Stimulated activated CD4-positive, alpha-beta T cell treated with anti-CD3 and anti-CD28 coated beads, Interleukin-2, amount 100 ng/mL, for 48 hours (primary cell): ENCODE measurements at places on chromosomes 1 and 21.
A peak's percentile ranks its signal among the peaks of the same experiment; 100 is the strongest.

- no peak for DNase-seq
These were observed 8.0 kb downstream of the CHODL start for GRCh38 chr21:18252680-18253079.

DNA sequence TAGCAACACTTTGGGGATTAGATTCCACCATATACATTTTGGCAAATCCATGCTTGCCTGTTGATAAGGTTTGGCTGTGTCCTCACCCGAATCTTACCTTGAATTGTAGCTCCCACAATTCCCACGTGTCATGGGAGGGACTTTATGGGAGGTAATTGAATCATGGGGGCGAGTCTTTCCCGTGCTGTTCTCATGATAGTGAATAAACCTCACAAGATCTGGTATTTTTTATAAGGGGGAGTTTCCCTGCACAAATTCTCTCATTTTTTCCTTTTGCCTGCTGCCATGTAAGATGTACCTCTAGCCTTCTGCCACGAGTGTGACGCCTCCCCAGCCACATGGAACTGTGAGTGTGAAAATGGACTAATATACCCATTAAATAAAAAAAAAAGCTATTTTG, 265.3 kb downstream of the MRPL39 start:
- DNase-seq = no peak

- no peak for DNase-seq
These were observed 40.7 kb upstream of the LYPLAL1 start for GRCh38 chr1:219132939-219133338.

GRCh38 chr1:235951661-235952060, 85.0 kb upstream of the LYST start:
- no peak for DNase-seq

DNA sequence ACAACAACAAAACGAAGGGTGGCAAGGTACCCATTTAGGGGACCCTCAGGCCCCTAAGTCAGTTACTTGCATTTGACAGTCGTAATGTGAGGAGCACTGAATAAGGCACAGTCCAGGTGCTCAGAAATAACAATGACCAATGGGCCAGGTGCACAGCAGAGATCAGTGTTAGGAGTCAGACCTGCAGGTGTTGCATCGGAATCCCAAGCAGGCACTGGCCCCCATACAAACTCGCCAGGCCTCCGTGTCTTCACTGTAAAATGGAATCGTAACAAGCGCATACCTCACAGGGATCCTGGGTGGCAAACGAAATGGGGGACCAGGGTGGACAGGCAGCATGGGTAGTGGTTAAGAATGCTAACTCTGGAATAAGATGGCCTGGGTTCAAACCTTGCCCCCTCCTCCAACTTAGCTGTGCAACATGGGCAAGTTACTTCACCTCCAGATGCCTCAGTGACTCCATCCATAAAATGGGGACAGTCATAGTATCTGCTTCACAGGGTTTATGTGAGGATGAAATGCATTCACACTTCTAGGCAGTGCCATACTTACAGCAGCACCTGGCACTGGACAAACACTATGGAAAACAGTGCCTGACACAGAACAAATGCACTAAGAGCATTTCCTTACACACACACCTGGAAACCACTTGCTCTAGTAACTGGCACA, 20.2 kb downstream of the RCAN1 start:
- no peak for DNase-seq

- DNase-seq = no peak
These were observed 24.6 kb downstream of the TBCE start for GRCh38 chr1:235391874-235392273.

DNA sequence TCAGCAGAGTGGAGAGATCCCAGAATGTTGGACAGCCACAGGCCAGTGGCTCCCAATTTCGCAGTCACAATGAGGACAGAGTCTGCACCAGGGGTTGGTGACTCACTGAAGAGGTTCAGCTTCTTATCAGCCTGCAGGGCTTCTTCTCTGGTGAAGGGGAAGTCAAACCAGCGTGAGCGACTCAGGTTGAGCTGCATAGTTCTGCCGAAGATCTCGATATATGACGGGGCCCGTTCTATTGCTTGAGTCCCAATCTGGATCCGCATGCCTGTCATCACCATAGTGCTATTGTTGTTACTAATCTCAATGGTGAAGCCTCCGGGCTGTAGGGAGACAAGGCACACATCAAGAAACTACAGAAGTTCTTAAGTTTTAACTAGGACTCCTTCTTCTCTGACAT, 58.5 kb downstream of the UBR4 start:
- DNase-seq = no peak

DNA sequence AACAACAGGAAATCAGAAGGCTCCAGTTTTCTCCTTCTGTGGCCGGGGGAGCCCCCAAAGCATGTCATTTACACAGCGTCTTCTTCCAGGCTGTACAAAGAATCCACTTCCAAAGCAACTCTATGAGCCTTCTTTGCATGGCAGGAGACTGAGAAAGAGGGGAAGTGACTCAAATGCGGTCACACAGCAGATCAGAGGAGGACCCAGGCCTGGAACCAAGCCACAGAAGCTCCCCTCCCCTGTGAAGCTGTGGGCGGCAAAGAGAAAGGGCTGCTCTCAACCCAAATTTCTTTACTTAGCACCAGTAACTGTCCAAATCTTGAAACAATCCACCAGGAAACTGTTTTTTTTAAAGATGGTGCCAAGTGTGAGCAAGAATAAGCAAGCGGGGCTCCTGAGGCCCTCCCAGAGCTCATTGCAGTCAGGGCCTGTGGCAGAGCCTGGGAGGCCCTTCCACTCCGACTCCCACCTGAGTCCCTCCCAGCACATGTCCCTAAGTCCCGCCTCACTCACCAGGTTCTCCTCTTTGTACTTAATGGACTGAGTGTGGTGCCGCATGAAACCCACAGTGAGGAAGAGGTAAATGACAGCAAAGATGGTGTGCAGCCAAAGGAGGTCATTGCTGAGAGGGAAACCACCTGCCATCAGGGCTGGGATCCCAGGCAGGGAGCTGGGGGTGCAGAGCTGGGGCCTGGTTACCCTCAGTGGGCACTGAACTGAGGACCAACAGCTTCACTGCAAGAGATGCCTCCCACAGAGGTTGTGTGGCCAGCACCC, 15.9 kb downstream of the TMEM63A start:
- DNase-seq = peak; percentile 55

GRCh38 chr1:222828939-222829338, 14.1 kb downstream of the DISP1 start:
- DNase-seq = no peak

DNA sequence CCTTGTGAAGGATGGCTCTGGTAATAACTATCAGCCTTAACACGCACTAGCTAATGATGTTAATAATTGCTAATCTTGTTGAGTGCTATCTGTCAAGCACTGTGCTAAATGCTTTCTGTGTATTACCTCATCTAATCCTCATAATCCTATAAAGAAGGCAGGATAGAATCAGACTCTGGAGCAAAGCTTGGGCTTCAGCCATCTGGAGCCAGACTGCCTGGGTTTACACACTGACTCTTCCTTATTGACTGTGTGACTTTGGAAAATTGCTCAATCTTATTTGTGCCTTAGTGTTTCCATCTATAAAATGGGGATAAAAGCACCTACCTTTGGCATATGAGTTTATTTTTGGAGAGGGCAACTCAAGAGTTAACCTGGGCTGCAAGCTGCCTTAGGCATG, 216.1 kb downstream of the NUF2 start:
- no peak for DNase-seq

GRCh38 chr1:2468041-2468472, 8.0 kb upstream of the PLCH2 start:
- DNase-seq = peak; percentile 24

GRCh38 chr1:78035121-78035520, 10.6 kb upstream of the GIPC2 start:
- no peak for DNase-seq

- DNase-seq = no peak
These were observed 168.1 kb downstream of the AMY1C start for GRCh38 chr1:103917795-103918194.
